ENCODE measurements at places on chromosomes 2 and 18.

- H3K27me3 ChIP-seq = no peaks in the 10 kb centered on the region
- H3K4me3 ChIP-seq = no peak overlapping the region
- no peak overlapping the region for H3K27ac ChIP-seq
- H3K36me3 ChIP-seq = no peaks in the 10 kb centered on the region
These were observed 466.7 kb upstream of the FSHR start for GRCh38 chr2:49621016-49621415.

DNA sequence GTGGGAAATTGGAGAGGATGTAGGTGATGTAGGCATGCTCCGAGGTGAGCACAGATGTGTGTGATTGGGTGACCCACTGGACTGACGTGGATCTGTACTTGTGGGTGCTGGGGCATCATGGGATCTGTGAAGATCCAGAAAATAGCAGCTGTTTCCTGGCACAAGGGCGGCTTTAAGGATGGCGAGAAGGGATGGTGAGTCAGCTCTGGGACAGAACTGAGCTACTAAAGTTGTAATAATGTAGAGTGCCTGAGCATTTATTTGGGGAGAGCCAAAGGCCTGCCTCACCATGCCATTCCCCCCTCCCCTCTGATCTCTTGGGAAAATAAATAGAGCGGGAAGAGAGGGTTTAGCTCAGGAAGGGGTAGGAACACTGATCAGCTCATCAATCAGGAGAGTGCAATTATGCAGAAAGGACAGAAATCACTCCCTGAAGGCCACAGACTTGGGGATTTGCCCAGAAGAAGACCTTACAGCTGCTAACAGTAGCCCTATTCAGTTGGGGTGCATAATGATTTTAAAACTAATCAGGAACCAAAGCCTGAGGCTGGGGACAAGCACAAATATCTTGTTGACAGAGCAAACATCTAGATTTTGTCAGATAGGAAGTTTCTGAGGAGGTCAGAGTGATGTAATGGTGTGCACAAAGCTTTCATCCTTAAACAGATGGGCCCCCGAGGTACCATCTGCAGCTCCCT is 30.3 kb downstream of the TANC1 start:
- H3K27me3 ChIP-seq = no peaks in the 10 kb centered on the region
- no peak overlapping the region for H3K27ac ChIP-seq
- no peaks in the 10 kb centered on the region for H3K36me3 ChIP-seq
- no peaks in the 10 kb centered on the region for H3K4me1 ChIP-seq

DNA sequence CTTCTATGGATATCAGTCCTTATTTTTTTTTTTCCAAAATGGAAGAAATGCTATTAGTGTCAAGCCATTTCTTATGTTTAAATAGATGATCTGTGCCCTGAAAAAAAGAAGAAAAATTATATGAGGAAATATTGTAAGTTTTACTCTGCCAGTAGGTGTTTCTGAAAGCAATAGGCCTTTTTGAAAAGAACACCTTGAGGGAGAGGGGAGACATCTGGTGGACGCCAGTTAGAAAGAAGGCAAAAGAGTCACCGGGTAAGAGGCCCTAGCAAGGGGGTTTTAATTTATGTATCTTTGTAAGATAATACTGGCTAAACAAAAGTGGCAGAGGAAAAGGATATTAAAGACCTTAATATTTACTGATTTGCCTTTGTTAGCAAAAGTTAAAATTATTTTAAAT is 56.1 kb downstream of the DYNAP start:
- no peaks in the 10 kb centered on the region for H3K36me3 ChIP-seq
- H3K27me3 ChIP-seq = no peaks in the 10 kb centered on the region
- DNase-seq = peak; percentile 36
- no peaks in the 10 kb centered on the region for H3K4me1 ChIP-seq

GRCh38 chr2:137952586-137953129 is 11.6 kb upstream of the HNMT start:
- H3K36me3 ChIP-seq = no peaks in the 10 kb centered on the region
- H3K27ac ChIP-seq = no peak overlapping the region
- no peak for DNase-seq

DNA sequence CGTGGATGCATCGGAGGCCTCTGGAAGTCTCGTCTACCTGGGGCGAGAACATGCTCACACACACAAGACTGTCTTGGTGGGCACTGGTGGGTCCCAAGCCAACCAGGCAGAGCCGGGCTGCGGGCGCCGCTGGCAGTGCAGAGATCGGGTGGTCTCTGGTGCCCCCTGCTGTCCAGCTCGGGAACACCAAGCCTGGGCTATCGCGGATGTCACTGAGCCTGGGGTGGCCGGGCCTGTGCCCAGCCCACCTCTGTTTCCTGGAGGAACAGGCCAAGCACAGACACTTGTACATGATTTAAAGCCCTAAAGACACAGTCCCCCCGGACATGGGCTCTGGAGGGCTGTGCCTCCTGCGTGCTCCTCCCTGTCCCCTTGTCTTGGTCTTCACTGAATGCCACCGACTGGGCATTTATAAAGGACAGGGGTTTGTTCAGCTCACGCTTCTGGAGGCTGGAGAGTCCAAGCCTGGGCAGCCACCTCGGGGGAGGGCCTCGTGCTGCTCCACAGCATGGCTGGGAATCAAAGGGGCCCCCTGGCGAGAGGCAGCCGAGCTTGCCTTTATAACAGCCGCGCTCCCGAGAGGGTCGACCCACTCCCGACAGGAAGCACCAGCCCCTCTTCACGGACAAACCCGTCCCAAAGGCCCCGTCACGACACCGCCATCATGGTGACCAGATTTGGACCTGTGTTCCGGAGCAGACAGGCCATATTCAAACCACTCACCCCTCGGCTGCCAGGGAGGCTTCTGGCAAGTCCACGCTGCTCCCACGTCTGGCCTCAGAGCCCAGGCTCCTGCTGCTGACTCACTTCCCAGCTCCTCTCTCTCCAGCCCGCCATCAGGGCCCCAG is 3.6 kb upstream of the OTOS start:
- no peaks in the 10 kb centered on the region for H3K27me3 ChIP-seq
- no peak overlapping the region for H3K4me3 ChIP-seq
- H3K27ac ChIP-seq = no peak overlapping the region
- H3K4me1 ChIP-seq = no peaks in the 10 kb centered on the region
- no peaks in the 10 kb centered on the region for H3K36me3 ChIP-seq

DNA sequence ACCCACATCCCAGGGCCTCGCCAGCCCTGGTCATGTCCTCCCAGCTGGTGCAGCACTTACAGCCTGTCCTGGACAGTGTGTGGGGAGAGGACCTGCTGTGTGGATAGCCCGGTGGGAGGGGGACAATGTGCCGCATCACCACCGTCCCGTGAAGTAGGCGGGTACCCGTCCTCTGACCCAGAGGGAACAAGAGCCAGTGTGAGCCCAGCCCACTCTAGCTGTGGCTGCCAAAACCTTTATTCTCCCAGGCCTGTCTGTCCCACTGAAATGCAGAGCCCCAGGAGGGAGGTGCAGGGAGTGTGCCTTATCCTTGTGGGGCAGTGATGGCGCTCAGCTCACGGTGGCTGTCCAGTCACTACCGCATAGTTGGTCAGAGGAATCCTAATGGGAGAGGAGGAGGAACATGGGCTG is 1.7 kb downstream of the TRAF3IP1 start:
- no peak for DNase-seq
- H3K27me3 ChIP-seq = no peaks in the 10 kb centered on the region
- no peaks in the 10 kb centered on the region for H3K36me3 ChIP-seq
- no peak overlapping the region for H3K4me3 ChIP-seq
- H3K27ac ChIP-seq = no peak overlapping the region
- H3K4me1 ChIP-seq = peaks cover 9% of the 10 kb centered on the region

DNA sequence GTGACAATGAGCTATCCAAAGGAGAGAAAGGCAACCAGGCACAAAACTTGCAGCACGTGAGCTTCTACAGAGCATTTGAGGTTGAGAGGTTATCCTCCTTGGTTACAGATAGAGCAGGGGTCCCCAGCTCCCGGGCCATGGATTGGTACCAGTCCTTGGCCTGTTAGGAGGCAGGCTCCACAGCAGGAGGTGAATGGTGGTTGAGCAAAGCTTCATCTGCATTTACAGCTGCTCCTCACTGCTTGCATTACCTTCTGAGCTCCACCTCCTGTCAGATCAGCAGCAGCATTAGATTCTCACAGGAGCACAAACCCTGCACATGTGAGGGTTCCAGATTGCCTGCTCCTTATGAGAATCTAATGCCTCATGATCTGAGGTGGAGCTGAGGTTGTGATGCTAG is 57.8 kb upstream of the ST8SIA3 start:
- no peak overlapping the region for H3K27ac ChIP-seq
- H3K36me3 ChIP-seq = no peaks in the 10 kb centered on the region
- H3K27me3 ChIP-seq = no peaks in the 10 kb centered on the region
- no peaks in the 10 kb centered on the region for H3K4me1 ChIP-seq
- H3K4me3 ChIP-seq = no peak overlapping the region

DNA sequence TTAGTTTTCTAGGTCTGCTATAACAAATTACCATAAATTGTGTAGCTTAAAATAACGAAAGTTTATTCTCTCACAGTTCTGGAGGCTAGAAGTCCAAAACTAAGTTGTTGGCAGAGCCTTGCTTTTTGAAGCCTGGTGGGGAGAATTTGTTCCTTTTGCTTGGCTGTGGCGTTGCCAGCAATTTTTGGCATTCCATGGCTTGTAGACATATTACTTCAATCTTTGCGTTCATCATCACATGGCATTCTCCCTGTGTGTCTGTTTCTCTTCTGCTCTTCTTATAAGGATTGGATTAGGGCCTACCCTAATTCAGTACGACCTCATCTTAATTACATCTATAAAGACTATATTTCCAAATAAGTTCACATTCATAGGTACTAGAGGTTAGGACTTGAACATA is 217.7 kb downstream of the MBD5 start:
- no peaks in the 10 kb centered on the region for H3K27me3 ChIP-seq
- H3K36me3 ChIP-seq = no peaks in the 10 kb centered on the region
- H3K4me1 ChIP-seq = no peaks in the 10 kb centered on the region
- DNase-seq = no peak

DNA sequence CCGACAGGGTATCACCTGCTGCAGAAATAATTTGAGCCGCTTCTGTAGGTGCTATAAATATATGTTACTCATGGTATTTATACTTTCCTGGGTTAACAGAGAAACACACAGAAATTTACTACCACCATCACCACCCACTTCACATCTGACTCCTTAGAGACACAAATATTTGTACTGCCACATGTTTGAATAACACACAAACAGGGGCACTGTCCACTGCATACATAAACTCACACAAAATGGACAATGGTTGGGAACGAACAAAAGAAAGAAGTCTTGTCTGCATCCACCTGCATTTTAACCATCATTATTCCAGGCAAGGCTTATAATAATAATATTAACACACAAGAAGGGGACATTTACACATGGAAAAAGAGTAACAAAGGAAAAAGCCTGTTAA is 24.0 kb downstream of the IMMT start:
- H3K4me3 ChIP-seq = no peak overlapping the region
- H3K36me3 ChIP-seq = peaks cover 15% of the 10 kb centered on the region
- H3K4me1 ChIP-seq = no peaks in the 10 kb centered on the region

GRCh38 chr2:31863867-31864266 is 146.9 kb downstream of the MEMO1 start:
- no peaks in the 10 kb centered on the region for H3K27me3 ChIP-seq
- DNase-seq = no peak
- H3K27ac ChIP-seq = no peak overlapping the region
- no peaks in the 10 kb centered on the region for H3K36me3 ChIP-seq
- H3K4me1 ChIP-seq = no peaks in the 10 kb centered on the region
- H3K4me3 ChIP-seq = no peak overlapping the region

DNA sequence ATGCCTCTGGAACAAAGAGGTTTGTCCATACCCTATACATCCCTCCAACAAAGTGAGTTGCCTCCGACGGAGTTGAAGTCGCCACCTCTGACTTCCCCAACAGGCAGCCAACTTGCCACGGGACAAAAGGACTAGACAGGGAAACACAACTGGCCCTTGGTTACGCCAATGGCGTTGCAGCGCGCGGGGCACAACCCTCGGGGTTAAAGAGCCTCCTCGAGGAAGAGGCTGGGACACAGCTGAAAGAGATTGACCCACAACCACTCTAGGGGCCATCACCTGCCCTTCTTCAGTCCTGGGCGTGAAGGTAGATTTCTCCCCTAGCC is 545 bp downstream of the GTF3C2 start:
- no peaks in the 10 kb centered on the region for H3K27me3 ChIP-seq
- no peaks in the 10 kb centered on the region for H3K36me3 ChIP-seq
- no peak for DNase-seq
- H3K4me1 ChIP-seq = peaks cover 11% of the 10 kb centered on the region
- H3K27ac ChIP-seq = peak overlapping the region; percentile 94
- H3K4me3 ChIP-seq = peak overlapping the region; percentile 78

- H3K27me3 ChIP-seq = no peaks in the 10 kb centered on the region
- H3K4me3 ChIP-seq = no peak overlapping the region
- no peak for DNase-seq
- H3K36me3 ChIP-seq = no peaks in the 10 kb centered on the region
These were observed 27.1 kb upstream of the SPTBN1 start for GRCh38 chr2:54429054-54429453.

GRCh38 chr2:175445281-175445680 is 263.8 kb upstream of the ATP5MC3 start:
- no peak overlapping the region for H3K4me3 ChIP-seq
- H3K27ac ChIP-seq = no peak overlapping the region

DNA sequence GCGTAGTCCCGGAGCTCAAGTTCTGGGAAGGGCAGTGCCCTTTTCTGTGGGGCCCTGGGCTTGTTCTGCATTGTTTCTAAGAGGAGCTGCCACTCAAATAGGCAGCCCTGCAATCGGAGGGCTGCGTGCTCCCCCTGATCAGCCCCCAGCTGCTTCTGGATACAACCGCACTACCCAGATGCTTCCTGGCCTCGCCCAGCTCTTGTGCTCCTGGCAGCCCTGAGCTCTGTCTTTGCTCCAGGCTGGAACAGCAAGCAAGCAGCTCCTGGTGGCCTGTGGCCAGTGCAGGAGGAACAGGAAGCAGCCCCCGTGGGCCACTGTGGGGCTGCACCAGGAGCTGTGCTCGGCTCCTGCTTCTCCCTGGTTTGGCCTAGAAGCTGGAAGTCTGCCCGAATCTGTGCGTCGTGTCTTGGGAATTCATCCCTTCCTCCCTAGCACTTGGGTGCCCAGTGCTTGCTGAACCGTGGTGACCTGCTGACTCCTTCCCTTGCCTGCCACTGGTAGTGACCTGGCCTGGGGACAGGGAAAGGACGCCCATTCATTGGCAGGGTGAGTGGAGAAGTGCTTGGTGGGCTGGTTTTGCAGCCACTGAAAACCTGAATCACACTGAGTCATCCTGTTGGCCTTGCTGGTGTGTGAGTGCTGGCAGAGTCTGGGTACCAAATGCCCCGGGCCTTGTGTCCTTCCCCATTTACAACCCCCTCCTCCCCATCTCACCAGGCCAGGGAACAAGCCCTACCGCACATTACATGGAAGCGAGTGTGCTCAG is 27.3 kb upstream of the NTSR2 start:
- H3K27me3 ChIP-seq = no peaks in the 10 kb centered on the region
- no peak overlapping the region for H3K27ac ChIP-seq
- no peak for DNase-seq
- no peak overlapping the region for H3K4me3 ChIP-seq
- H3K4me1 ChIP-seq = no peaks in the 10 kb centered on the region
- no peaks in the 10 kb centered on the region for H3K36me3 ChIP-seq

GRCh38 chr18:598124-598589 is 1.4 kb downstream of the CLUL1 start:
- H3K27ac ChIP-seq = no peak overlapping the region
- H3K4me1 ChIP-seq = no peaks in the 10 kb centered on the region
- no peaks in the 10 kb centered on the region for H3K36me3 ChIP-seq
- DNase-seq = no peak
- no peak overlapping the region for H3K4me3 ChIP-seq
- no peaks in the 10 kb centered on the region for H3K27me3 ChIP-seq

- H3K4me3 ChIP-seq = no peak overlapping the region
- H3K27ac ChIP-seq = no peak overlapping the region
- peak; percentile 11 for DNase-seq
- H3K4me1 ChIP-seq = no peaks in the 10 kb centered on the region
- H3K36me3 ChIP-seq = no peaks in the 10 kb centered on the region
- H3K27me3 ChIP-seq = no peaks in the 10 kb centered on the region
These were observed 138.8 kb upstream of the COPS8 start for GRCh38 chr2:236946871-236947270.

- no peaks in the 10 kb centered on the region for H3K27me3 ChIP-seq
- H3K4me1 ChIP-seq = no peaks in the 10 kb centered on the region
- no peaks in the 10 kb centered on the region for H3K36me3 ChIP-seq
These were observed 140.4 kb upstream of the VRK2 start for GRCh38 chr2:57906152-57906732.

Measured in colonic mucosa (tissue), 4 donors.